ENCODE measurements at places on chromosomes 2 and 18.

- no peak for DNase-seq
Measured at GRCh38 chr2:19351899-19352697, 6.3 kb downstream of the OSR1 start.

DNA sequence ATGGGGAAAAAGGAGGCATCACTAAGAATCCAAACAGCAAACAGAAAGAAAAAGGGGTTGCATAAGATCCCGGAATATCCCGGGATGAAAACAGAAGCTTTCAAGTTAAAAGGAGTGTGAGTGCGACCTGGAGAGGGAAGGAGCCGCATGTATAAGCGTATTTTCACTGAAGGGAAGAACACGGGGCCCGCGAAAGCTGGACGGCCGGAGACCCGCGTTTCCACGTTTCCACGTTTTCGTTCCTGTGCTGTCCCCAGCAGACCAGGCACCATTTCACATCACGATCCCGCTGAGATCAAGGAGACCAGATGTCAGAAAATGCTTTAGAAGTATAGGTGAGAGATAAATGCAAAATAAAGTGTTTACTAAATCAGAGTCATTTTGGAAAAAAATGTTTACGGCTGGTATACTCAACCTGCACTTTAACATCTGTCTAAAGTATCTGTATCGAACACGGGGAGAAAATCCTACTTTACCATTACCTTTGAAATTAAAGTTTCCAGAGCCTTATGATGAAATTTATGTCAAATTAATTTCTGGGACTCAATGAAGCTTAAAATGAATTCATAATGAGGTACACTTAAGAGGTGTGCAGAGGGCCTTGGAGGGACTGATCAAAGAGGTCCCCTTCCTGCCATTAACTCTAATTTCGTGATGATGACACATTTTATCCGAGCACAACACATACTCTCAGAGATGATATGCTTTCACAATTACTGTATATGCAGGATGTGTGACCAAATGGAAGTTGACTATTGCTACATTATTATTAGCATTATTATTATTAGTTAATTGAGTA, 71.0 kb upstream of the SALL3 start:
- DNase-seq: no peak

GRCh38 chr18:25646971-25647370, 295.0 kb upstream of the ZNF521 start:
- DNase-seq: no peak

DNA sequence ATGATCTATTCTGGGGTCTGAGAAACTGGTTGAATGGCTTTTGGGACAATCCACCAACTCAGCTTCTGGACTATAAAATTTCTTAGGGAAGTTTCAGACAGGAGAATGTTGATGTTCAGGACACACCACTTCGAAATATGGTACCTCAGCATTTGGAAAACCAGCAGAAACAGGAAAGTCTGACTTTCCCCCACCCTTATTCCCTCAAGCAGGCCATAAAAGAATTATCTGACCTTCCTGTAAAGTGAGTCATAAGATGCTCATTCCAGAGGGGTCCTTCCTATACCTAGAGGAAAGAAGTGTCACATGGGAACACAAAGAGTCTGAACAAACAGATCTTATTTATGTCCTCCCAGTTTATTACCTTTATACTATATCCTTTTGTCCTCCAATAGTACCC, 415.0 kb downstream of the CPS1 start:
- DNase-seq: no peak

DNA sequence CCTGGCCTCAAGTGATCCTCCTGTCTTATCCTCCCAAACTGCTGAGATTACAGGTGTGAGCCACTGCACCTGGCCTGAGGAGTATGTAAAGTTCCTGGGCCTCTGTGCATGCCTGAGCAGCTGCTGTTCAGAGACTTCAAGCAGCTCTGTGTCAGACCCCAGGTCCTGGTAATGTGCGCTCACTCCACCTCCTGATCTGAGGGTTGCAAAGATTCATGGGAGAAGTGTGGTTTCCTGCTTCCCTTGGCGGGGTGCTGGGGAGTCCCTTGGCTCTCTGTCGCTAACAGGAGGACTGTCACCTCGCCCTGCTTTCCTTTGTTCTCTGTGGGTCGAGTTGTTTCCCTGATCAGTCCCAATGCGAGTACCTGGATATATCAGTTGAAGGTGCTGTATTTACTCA, 8.6 kb upstream of the IL36A start:
- DNase-seq: no peak

- no peak for DNase-seq
Measured at GRCh38 chr2:73101626-73102256, 11.0 kb downstream of the RAB11FIP5 start.

DNA sequence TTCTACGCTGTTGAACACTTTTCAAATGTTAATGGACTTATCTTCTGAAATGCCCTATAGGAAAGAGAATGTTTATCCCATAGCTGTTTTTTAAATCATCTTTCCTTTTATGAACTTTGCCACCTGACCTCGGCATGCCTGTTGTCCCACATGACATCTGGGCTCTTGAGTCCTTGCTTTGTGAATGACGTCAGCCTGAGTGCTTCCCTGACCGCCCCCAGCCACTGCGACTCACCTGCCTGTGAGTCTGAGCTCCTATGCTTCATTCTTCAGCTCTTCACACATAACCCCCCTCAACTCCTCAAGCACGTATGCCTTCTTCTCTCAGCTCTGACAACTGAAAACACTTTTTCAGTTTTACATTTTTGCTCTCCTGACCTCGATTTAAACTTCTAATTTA, 166.8 kb downstream of the DCDC2C start:
- no peak for DNase-seq

DNA sequence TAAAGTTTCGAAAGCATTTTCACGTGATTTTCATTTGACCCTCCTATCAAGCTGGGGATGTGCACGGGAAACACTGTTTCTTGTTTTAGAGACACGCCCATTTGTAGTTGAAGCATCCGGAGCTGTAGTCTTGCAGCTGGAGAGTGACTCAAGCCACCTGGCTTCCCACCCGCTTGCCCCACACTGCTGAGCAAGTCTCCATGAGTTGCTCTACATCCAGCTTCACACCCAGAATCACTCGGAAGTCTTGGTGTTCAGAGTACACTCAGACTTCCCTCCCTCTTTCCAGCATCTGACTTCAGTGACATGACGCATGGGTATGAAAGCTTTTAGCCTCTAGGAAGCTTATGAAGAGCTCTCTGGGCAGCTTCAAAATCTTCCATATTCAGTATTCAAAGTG, 262.4 kb downstream of the NBAS start:
- peak; percentile 14 for DNase-seq

- DNase-seq: no peak
Measured at GRCh38 chr2:168338292-168338691, 90.9 kb upstream of the STK39 start.

DNA sequence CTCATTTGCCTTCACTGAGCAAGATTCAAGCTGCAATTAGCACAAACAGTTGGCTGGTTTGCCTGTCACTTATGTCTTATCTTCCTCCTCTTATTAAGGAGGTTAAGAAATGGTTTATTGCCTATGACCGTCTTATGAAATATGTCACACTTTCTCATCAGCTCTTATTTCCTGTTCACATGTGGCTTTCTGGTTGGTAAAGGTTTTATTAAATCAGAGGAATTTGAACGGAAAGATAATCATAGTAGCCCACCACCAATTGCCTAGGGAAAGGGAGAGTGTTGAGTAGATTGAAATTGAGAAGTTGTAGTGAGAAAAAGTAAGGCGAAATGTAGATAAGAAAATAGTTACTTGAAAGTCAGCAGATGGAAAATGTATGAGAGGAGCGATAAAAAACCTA, 4.2 kb upstream of the IL1R1 start:
- no peak for DNase-seq

- DNase-seq: no peak
Measured at GRCh38 chr2:178317811-178318210, 123.5 kb downstream of the OSBPL6 start.

DNA sequence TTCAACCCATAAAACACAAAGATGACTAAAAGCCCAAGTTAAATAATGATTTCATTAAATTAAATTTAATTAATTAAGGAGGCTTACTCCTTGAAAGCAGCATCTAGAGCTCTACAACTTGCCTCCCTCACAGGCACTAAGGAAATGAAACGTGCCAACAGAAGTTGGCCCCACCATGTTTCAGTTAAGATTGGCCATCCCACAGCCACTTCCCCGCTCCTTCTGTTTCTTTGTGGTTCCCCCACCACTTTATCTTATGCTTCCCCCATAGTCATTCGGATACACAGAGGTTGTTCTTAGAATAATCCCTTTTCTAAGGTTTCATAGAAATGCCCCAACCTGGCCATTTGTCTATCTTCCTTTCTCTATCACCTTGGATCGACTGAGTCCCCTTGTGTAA, 101.6 kb upstream of the RIOK3 start:
- DNase-seq: no peak

DNA sequence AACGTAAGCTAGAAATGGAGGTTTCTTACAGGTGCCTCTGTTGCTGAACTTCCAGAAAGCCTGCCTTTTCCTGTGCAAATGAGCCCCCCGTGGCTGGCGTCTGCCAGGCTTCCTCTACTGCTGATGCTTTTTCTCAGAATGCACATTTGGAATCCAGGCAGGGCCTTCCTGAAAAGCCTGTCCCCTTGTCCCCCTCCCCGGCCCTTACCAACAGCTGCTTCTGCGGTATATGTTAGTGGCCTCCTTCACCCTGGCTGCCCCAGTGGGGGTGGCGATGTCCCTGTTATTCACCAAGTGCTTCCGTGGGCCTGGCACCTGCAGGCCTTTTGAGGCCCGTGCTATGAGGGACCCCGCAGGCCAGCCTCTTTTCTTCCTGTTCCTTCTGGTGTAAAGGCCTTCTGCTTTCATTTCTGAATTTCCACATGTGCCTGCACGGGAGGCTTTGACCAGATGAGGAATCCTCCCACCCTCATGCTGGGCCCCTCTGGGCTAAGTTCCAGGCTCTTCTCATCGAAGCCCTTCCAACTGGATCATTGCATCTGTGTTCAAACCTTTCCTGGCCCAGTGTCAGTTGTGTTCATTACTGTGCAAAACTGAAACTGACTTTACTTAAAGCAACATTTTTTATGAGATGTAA, 10.4 kb downstream of the CNDP2 start:
- no peak for DNase-seq

- DNase-seq: no peak
Measured at GRCh38 chr2:240310201-240310600, 125.3 kb upstream of the GPC1 start.

GRCh38 chr2:126863336-126864015, 35.2 kb upstream of the TEX51 start:
- DNase-seq: no peak

DNA sequence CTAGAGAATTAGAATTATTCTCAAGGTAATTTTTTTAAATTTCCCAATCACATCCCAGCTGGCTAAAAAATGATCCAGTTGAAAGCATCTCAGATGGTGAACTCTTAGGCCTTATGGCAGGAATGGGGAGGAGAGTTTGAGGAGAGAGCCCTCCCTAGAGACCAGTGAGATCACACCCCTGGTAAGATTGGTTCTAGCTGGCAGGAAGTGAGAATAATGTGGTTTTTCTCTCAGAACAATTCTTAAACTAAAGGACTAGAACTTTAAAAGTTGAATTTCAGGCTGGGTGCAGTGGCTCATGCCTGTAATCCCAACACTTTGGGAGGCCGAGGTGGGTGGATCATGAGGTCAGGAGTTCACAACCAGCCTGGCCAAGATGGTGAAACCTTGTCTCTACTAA, 120.2 kb downstream of the MYO3B start:
- no peak for DNase-seq

DNA sequence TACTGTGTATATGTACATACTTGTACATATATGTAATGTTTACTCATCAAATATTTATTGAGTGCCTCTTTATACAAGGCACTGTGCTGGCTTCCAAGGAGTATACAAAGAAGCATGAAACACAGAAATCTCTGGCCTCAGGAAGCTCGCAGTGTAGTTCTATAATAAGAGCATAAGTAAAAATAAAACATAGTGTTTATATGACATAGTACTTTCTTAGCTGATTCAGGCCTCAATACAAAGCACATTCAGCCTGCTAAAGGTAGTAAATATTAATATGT, 13.9 kb downstream of the STAMBP start:
- no peak for DNase-seq

- no peak for DNase-seq
Measured at GRCh38 chr2:62151306-62151638, 44.6 kb upstream of the B3GNT2 start.

DNA sequence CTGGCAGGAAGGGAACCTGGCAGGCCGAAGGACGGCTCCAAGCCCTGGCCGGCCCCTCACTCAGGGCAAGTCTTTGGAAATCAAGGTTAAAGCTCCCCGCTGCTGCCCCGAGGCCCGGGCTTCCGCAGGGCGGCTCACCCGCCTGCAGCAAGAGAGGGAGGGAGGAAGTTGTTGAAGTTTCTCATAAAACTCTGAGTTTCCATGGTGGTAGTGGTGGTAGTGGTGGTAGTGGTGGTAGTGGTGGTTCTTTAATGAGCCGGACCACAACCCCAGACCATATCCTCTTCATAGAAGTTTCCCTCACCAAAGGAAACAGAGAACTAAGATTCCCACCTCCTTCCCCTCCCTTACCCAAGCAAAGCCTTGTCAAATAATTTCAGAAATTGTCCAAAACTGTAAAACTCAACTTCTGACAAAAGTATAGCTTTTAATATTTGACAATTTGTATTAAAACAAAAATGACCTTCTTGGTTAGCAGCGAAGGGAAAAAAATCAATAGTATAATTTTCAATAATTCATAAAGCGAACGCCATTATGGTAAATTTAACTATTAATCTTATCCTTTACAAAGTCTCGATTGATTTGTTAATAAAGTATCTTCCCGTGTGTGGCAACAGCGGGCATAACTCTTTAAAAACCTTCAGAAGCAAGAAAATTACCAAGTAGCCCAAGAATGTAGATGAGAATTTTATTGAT, 1.5 kb upstream of the HOXD10 start:
- DNase-seq: no peak

GRCh38 chr18:58992301-58993231, 127.9 kb downstream of the ZNF532 start:
- DNase-seq: no peak

- DNase-seq: no peak
Measured at GRCh38 chr2:75807992-75808391, 97.3 kb upstream of the GCFC2 start.

GRCh38 chr2:224040753-224041152, 1.7 kb upstream of the SERPINE2 start:
- no peak for DNase-seq

DNA sequence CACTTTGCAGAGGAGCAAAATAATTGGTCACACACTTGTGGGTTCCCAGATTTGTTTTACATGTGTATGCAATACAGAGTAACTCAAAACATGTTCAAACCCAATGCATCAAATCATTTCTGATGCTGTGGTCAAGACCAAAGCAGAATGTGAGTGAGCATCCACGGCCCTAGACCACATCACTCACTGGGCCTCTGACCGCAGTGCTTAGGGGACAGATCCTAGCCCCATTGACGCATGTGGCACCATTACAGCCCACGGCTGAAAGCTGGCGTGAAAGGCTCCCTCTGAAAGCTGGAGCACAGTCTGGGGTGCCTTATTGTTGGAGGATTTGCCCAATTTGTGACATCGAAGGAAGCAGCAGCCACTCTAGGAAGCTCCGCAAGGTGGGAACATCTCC, 498.8 kb upstream of the TCF4 start:
- no peak for DNase-seq

DNA sequence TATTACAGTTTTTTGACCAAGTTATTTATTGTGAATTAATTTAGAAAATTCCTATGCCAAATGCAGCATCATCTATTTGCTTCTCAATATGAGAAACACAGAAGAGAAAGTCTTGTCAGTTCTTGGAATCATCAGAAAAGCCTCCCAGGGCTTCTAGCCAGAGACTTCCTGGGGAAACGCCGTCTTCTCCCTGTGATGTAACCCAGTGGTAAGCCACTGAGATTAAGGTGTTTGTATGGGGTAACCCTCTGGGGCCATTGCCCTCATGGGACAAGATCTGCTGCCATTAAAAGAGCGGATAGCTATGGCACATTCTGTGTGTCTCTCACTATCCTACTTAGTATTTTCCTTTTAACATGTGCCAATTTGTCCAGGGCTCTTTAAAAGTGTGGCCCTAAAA, 28.0 kb downstream of the ANKRD29 start:
- DNase-seq: no peak

Data from left kidney (tissue), 8 donors.